ENCODE measurements at places on chromosomes 7 and 10.

- no peak for DNase-seq
These were observed at the start of gene CLRN3 for GRCh38 chr10:127892743-127893142. CLRN3 (minus strand) TSS chr10:127892941; CDS start chr10:127892784, 157 bp downstream.

DNA sequence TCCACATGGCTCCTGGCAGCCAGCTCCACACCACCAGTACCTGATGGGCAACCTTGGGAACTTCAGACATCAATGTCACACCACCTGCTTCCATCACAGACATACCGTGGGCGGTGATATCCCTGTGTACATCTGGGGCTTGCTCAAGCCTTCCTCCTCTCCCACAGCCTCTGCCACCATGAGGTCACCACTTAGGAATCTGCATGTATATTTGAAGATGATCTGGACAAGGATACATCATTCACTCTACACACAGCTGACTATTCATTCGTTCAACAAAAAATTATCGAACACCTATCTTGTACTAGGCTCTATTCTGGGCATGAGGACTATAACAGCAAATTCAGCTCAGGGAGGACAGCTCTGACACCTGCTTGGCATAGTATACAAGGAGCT is 6.8 kb downstream of the DLG5 start:
- DNase-seq: no peak

DNA sequence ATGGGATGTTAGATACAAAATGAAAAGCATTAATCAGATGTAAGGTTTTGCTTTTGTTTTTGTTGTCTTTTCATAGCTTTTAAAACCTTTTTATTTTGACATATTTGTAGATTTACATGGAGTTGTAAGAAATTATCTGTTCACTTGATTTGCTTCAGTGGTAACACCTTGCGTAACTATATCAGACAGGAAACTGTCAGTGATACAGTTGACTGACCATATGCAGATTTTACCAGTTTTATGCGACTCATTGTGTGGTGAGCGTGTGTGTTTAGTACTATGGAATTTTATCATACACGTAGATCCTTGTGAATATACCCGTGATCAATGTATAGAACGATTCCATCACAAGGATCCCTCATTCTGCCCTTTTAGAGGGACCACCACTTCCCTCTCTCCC is 701.4 kb downstream of the SUGCT start:
- no peak for DNase-seq

DNA sequence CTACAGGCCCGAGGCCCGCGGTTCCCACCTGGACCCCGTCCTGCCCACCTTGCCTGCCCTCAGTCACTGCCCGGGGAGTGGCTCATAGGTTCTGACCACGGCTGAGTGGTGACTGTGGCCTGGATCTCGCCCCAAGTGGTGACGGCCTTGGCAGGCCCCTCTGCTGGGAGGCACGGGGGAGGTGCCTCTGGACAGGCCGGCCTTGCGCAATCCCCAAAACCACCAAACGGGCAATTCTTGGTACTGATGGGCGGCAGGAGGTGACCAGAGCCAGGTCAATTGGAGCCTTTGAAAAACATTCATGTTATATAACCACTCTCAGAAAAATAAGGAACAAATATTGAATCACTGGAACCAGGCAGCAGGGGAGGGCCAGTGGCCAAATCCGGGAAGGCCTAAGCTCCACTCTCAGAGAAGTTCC is 83.4 kb downstream of the PRKAG2 start:
- DNase-seq: no peak

DNA sequence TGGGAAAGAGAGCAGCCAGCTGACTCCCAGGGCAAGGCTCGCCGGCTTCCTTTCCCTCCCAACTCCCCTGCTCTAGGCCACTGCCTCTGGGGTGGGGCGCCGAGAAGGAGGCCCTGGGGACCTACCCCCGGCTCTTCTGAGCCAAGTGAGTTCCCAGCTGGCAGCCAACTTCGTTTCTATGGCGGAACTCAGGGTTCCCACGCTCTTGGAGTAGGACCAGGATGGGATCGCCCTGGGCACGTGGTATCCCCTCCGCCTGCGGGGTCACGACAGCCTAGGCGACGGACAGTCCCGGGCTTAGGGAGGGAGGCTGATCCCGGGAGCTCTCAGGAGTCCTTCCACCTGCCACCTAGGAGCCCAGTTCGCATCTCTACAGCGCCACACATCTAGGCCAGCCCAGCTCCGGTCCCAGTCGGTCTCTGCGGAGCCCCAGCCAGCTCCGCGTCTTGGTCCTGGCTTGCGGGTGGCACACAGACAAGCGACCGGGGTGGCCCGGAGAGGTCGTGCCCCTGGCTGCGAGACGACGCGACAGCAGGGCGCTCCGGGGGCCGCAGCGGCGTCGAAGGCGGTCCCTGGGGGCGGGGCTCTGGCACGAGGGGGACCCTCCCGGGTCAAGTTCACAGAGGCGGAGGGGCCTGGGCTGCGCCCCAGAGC is 20.5 kb upstream of the GATA3 start:
- no peak for DNase-seq

GRCh38 chr7:108114117-108114841 is 15.9 kb downstream of the LAMB4 start:
- DNase-seq: peak; percentile 26

DNA sequence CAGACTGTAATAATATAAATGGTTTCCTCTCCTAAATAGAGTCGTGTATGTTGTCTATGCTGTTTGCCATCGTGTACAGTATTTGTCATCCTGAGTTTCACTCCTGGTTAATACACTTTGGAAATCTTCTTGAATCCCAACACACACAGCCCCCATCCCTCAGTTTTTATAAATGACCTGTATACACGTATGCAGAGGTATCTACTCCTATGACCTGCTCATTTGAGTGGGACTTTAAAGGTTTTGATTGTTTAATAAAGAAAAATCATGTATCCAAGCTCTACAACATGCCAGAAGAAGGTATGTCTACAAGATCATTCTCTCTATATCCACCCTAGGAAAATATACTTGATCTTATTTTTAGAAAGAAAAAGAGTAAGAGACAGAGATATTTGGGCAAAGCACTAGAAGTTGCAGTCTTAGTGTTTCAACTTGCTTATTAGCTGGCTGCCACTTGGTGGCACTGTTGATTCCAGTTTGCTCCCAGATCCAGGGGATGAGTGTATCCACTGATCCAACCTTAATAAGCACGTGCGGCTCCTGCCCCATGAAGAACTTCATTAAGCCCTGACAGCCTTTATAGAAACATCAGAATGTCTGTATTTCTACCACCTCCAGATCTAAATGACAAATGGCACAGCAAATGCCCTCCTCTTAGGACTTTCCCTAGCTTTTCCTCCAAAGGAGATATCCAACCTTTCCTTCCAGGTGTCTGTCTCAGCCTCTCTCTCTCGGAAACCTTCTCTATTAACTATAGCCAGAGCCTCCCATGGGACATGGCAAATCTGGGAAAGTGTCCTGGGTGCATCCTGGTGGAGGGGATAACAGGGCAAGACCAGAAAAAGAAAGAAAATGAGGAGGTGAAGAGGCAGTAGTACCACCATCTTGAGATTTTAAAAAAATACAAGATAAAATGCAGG is 181.6 kb upstream of the NEBL start:
- DNase-seq: peak; percentile 12

DNA sequence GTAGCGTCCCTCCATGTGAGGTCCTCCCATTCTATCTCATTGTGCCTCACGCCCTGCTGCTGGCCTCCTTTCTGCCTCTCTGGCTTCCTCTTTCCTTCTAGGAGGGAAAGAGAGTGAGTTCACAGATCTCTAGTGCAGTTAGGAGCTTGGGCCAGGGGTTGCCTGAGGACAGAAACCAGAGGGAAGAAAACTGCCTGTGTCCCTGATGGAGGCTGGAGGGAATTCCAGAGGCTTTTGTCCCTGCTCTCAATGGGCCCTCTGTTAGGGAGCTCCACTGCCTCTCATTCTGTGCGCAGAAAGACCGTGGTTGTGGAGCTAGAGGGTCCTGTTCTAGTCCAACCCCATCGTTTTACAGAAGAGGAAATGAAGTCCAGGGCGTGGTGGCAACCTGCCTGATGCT is 4.6 kb downstream of the MARVELD1 start:
- no peak for DNase-seq

DNA sequence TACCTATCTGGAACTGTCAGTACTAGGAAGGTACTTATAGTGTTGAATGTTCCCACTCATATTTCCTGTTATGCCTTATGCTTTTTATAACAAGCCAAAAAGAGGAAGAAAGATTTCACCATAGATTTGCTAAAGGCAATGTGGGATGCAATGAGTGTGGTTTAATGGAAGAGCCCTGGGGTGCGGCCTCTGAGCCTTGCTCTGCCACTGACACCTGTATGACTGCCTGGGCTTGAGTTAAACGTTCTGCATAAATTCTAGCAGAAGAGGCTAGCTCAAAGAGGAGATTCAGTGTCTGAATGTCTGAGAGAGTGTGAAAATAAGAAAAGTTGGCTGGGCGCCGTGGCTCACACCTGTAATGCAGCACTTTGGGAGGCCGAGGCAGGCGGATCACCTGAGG is 143.8 kb downstream of the TPST1 start:
- DNase-seq: peak; percentile 36

GRCh38 chr10:130817046-130817624 is 494.4 kb downstream of the TCERG1L start:
- DNase-seq: no peak

DNA sequence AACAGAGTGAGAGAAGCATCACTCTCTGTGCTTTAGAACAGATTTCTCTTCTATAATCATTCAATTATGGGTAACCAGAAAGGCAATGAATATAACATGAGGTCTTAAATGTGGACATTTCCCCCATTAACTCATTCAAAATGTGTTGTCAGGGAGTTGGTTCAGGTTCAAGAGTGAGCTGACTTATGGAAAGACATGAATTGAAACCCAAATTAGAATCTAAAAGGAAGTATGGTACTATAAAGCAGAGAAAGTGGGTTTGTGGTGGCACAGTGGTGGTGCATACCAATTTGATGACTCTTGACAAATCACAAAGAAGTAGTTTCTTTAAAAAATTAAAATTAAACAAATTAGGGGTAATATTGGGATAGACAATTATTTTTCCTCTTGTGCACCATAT is 114.6 kb upstream of the MEOX2 start:
- no peak for DNase-seq

DNA sequence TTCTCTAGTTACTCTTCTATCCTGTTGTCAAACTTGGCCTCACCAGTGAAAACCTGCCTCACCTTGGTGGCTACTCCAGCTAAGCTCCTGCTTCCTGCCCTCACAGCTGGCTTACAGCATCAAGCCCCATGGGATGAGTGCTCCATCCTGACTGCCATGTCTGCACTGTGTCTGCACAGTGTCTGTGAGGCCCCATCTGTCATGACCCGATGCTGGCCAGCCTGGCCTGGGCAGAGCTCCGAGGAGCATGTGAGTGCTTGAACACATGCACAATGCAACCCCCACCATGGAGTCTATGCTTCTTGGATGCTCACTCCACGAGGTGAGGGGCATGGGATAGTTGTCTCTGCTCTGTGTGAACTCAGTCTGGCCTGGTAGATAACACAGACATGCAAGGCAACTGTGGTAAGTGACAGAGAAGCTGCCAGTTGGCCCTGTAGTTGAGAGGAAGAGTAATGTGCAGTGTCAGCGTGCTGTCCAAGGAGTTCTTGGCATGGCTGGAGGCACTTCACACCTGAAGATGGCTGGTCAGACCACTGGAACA is 207.1 kb upstream of the ZNF32 start:
- no peak for DNase-seq

DNA sequence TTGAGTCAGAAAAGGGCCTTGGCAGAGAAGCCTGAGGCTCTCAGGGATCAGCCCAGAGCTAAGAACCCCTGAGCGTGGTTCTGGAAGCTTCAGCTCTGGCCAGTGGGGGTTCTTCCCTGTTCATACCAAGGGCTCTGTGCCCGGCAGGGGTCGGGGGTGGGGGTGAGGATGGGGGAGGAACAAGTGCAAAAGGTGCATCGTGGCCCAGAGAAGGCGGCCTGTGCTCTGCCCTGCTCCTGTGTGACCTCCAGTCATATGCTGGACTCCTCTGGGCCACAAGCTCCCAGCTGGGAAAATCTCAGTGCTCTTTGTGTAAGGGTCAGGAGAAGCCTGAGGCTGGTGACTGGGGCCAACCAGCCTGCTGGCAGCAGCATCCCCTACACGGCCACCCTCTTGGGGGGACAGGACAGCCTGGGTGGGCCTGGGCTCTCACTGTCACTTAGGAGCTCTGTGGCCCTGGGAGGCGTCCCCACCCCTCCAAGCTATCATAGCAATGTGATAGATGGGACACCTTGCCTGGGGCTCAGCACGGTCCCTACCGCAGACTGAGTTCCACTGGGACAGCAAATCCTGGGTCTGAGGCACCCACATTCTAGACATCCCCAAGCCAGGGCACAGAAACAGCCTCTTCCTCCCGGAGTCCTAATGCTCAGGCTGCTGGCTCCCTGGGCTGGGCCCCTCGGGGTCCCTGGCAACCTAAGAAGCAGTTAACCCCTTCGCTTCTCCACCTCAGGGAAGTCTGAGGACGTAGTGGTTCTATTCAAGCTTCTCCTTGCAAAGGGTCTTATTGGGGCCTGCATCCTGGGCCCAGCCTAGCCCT is 2.5 kb downstream of the MMRN2 start:
- DNase-seq: no peak

- DNase-seq: no peak
These were observed 106.4 kb upstream of the SDK1 start for GRCh38 chr7:3194501-3195141.

GRCh38 chr7:14754631-14755030 is 147.9 kb downstream of the DGKB start:
- DNase-seq: no peak

- DNase-seq: no peak
These were observed 235.1 kb downstream of the SORCS1 start for GRCh38 chr10:106929291-106929895.

- DNase-seq: no peak
These were observed 344.2 kb upstream of the POM121L12 start for GRCh38 chr7:52691257-52691656.

GRCh38 chr10:1620803-1621202 is 116.5 kb downstream of the ADARB2 start:
- DNase-seq: no peak

DNA sequence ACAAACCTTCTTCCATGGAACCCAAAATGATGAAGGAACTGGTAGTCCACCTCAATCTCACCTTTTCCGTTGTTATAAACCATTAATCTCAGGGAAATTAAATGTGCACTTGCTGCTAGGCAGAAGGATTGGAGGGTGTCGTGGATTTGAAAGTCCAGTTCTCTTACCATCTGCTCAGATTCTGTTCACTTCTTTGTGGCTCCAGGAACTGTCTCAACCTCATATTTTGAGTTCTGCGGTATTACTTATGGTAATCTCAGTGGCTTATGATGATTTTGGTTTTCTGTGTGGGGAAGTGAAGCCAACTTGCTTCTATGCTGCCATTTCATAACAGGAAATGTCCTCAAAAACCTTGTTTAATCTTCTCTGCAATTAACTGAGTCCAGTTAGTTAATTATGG is 136.4 kb downstream of the CDC14C start:
- no peak for DNase-seq

DNA sequence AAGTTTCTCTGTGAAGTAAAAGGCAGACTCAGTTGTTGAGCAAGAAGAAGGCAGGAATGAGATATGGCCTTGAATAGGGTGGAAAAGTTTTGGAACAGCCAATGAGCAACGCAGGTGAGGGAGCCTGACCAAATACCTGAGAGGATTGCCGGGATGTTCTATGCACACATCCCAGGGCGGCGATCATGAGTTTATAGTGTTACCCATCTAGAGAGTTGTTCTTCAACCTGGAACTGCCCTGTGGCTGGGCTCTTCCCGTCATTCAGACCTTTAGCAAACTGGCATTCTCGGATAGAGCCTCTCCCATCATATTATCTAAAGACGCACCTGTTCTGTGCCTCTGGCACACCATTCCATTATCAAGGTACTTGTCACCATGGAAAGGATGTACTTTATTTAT is 103.0 kb upstream of the KIF5B start:
- DNase-seq: no peak

- no peak for DNase-seq
These were observed 366.9 kb downstream of the PHTF2 start for GRCh38 chr7:78165454-78165853.

- DNase-seq: no peak
These were observed 26.2 kb upstream of the LIMK1 start for GRCh38 chr7:74057216-74057925.
